Iris pigment epithelial cell (primary cell): ENCODE measurements at places on chromosomes 11 and 22.
A peak's percentile ranks its signal among the peaks of the same experiment; 100 is the strongest.

DNA sequence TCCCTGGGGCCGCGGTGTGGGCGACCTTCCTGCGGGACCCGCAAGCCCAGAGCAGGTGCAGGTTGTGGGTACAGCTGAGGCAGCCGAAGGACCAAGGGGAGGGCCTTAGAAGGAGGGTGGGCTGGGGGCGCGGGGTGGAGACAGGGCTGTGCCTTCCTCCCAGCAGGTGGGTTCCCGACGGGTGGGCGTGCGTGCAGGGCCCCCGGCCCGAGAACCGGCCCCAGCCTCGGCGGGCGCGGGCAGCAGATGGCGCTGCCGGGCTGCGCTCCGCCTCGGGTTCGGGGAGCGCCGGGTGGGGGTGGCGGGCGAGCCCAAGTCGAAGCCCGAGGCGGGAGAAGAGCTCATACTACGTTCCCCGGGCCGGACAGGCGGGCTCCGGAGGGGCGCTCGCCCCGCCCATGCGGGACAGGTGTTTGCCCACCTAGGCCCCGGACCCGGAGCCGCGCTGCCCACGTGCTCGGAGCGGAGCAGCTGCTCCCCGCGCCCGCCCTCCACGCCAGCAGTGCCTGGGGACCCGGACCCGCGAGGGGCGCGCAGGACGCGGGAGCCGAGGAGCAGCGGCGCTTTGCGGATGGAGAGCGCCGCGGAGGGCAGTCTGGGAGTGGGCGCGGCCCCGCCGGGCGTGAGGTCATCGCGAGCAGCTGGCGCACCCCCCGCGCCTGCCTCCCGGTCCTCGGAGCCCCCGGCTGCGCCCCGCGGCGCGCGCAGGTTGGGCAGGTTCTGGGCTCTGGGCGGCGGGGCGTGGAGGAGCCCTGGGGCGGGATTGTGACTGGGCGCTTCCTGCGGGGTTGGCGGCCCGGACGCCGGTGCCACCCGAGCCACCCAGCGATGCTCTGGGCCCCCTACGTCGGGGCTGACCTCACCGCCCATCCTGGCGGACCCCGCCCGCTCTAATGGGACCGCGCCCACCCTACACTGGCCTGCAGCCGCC lies 25.3 kb downstream of the DUSP8 start:
- peak; percentile 36 for DNase-seq

GRCh38 chr22:45105281-45105702 lies 58.4 kb upstream of the NUP50 start:
- DNase-seq, result peak; percentile 96

- DNase-seq, result no peak
Measured at GRCh38 chr22:24420072-24420976, 7.1 kb upstream of the ADORA2A start.

- DNase-seq, result no peak
Measured at GRCh38 chr11:75597636-75598035, 35.6 kb downstream of the SERPINH1 start.

DNA sequence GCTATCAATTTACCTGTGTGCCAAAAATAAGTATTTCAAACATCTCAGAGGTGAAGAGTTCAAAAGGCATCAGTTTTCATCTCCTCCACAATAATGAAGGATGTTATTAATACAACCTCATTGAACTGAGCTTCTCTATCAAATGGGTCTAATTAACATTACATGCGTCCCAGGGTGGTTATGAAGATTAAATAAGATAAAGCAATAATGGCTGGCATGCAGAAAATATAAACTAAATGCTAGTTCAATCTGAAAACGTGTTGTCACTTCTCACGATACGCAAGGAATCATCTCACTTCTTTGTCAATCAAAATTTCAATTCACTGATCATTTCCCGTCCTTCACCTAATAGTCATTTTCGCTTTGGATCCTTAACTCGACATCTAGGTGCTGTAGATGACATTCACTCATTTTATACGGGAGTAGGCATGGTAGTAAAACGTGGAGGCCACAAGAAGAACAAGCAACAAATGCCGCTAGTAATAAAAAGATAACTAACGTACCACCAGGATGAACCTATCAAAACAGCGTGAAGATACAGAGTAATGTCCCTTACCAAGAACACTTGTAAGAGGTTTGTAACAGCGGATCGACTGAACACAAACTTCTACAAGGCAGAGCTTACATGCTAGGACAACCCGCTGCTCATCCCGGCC lies 918 bp downstream of the CHORDC1 start:
- DNase-seq, result no peak

GRCh38 chr11:1236316-1237127 lies 13.7 kb downstream of the MUC5B start:
- DNase-seq, result no peak

GRCh38 chr22:40610329-40610850 lies 26.1 kb downstream of the MRTFA start:
- DNase-seq, result peak; percentile 48

- DNase-seq, result no peak
Measured at GRCh38 chr11:91133361-91133760, 910.5 kb upstream of the CHORDC1 start.

- DNase-seq, result peak; percentile 9
Measured at GRCh38 chr11:125348674-125349309, 147.3 kb downstream of the FEZ1 start.

GRCh38 chr11:77093987-77094840 lies 8.4 kb upstream of the OMP start:
- no peak for DNase-seq

DNA sequence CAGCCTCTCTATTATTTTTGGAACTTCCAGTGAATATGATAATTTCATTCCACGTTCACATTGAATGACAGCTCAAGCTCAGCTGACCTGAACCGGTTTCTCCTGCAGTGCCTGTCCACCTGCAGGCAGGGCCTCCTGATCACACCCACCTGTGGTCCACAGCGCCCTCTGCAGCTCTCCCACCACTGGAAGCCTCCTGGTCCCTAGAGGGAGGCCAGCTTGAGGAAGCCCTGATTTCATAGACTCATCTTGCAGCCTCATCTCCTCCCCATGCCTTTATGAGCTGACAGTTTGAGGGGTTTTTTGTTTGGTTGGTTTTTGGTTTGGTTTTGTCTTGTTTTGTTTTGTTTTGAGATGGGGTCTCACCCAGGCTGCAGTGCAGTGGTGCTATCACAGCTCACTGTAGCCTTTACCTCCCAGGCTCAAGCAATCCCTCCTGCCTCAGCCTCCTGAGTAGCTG lies 29.9 kb upstream of the MALAT1 start:
- no peak for DNase-seq

DNA sequence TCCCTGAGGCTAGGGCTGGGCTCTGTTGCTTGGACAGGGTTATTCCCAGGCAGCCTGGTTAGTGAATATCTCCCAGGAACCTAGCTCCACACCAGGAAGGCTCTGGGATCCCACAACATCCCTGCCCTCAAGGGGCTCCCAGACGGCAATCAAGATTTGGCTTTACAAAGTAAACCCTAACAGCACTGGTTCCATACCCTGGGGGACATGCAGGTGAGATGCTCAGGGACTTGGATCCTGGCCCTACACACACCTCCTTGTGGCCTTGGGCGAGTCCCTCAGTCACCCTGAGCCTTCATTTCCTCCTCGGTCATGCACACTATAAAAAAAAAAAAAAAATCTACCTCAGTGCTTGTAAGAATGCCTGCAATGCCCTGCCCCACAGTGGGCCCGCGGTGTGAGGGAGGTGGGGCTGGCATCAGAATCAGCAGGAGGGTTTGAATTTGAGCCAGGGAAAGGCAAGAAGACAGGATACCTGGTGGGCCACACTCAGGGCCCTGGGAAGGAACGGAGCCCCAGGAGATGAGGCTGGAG lies 86.3 kb downstream of the MORC2 start:
- no peak for DNase-seq

- DNase-seq, result no peak
Measured at GRCh38 chr22:19872779-19873137, 18.1 kb upstream of the GNB1L start.

DNA sequence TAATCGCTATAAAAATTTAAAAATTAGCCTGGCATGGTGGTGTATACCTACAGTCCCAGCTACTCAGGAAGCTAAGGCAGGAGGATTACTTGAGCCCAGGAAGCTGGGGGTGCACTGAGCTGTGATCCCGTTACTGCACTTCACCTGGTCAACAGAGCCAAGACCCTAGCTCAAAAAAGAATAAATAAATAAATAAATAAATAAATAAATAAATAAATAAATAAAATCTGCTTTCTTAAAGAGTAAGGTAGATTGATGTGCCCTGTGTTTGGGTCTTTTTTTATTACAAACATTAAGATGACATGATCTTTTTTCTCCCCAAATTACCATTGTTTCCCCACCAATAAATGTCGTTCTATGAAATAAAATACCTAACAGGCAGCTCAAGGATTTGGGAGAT lies 114.3 kb upstream of the APOA1 start:
- DNase-seq, result no peak

DNA sequence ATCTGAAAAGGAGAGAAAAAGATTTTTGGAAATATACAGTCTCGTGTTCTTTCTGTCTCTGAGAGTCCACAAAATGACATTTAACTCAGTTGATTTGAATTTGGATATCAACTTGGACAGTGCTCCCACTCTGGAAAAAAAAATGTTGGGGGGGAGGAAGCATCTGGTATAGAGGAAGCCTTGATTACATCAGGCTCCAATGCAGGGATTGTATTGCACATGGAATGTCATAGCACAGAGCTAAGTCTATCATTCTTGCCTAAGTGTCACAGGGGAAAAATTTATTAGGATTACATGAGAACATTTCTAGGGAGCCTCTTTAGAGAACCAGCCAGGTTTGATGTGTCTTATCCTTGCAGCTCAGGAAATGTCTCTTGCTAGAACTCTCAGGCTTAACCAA lies 23.0 kb downstream of the MS4A6A start:
- no peak for DNase-seq
